ENCODE measurements at places on chromosomes 4 and X. TPM values are rescaled to one million over a fixed set of nuclear protein-coding genes. Genes with fewer than 3 reads are reported as not detected.

DNA sequence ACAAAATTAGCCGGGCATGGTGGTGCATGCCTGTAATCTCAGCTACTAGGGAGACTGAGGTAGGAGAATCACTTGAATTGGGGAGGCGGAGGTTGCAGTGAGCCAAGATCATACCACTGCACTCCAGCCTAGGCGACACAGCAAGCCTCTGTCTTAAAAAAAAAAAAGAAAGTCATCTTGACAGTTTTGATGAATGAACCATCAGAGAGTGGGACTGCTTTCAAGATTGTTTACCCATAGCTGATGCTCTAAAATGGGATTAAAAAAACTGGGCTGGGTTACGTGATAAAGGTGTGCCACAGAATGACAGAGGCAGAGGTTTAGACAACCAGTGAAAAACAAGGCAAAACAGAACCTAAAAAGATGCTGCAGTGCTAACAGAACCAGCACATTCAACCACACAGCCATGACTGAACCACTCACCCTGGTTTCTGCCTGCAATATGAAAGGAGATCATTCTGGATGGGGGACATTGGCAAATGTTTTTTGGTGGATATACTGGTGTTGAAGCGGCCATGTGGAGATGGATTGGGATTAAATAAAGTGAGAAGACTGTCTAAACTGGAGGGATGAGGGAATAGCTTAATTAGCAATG lies 22.2 kb downstream of the GPAT3 start:
- H3K27me3 ChIP-seq: no peaks in the 10 kb centered on the region
- H3K36me3 ChIP-seq: no peaks in the 10 kb centered on the region
- no peak overlapping the region for H3K27ac ChIP-seq
- no peak for DNase-seq
- H3K4me1 ChIP-seq: no peaks in the 10 kb centered on the region

Gene NAA11
- not detected for total RNA-seq

DNA sequence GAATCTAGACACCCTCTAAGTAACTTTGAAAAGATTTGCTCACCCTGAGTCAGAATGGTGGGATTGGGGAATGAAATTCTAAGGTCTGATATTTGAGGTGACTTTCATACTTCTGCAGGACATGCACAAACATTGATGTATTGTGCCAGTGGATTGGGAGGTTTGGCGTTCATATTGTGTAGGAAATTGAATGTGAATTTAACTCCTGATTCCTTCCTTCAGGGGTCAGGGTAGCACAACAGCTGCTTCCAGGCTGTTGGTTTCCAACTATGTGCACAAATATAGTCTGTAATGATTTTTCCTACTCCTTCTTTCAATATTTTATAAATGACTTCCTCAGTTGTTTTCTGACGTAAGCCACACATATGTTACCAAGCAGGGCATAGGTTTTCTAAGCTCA lies 3.1 kb downstream of the IL1RAPL1 start:
- H3K4me1 ChIP-seq: no peaks in the 10 kb centered on the region
- no peak overlapping the region for H3K27ac ChIP-seq
- H3K27me3 ChIP-seq: no peaks in the 10 kb centered on the region

DNA sequence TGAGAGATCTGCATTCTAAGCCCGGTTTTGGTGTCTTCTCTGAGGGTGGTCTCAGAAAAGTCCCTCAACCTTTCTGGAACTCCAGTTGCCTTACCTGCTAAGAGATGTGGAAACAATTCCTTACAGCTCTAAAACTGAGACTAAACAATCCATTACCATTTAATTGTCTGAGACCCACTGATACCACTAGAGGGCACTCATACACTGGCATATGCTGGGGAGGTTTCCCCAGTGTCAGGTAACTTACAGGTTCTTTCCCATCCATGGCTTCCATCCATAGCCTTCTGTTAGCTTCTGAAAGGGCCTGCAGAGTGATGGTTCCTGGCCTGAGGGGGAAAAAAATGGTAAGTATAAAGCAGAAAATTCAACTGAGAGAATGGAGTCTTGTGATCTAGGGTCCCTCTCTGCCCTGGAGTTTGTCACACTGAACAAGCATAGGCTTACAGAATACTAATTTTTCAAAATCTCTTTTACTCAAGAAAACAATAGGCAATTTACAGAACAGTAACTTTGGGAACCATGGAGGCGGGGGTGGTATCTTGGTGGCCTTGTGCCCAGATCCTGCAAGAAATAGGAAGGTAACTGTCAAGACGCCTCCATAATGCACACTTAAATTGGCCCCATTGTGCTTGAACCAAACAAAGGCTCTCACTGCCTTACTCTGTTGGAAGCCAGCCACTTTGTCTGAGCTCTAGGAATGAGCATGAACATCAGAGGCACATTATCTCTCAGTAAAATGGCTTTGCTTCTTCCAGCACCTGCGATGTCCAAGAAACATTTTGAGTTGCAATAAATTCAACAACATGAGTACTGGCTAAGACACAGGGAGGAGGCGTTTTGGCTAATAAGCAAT lies 236.1 kb downstream of the OPHN1 start:
- H3K4me3 ChIP-seq: no peak overlapping the region
- no peaks in the 10 kb centered on the region for H3K36me3 ChIP-seq
- no peaks in the 10 kb centered on the region for H3K4me1 ChIP-seq
- H3K27ac ChIP-seq: no peak overlapping the region

DNA sequence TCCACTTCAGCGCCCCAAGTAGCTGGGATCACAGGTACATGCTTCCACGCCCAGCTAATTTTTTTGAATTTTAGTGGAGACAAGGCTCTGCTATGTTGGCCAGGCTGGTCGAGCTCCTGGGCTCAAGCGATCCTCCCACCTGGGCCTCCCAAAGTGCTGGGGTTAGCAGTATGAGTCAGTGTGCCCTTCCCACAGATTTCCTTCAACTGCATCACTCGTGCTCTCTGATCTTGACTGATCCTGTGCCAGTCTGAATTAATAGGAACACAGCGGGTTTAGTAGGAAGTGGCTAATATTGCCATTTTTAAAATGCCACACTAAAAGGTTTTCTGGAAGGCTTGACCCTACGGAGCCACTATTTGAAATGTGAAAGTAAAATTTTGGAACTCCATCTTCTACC lies 4.3 kb upstream of the SHROOM2 start:
- H3K4me3 ChIP-seq: no peak overlapping the region
- no peaks in the 10 kb centered on the region for H3K36me3 ChIP-seq
- DNase-seq: no peak
- no peaks in the 10 kb centered on the region for H3K4me1 ChIP-seq
- no peak overlapping the region for H3K27ac ChIP-seq
- H3K27me3 ChIP-seq: peaks cover 31% of the 10 kb centered on the region

GRCh38 chr4:120544838-120545237 lies 377.7 kb downstream of the PRDM5 start:
- H3K27me3 ChIP-seq: no peaks in the 10 kb centered on the region
- no peak for DNase-seq
- no peak overlapping the region for H3K27ac ChIP-seq
- no peaks in the 10 kb centered on the region for H3K4me1 ChIP-seq

Gene WDR1
- total RNA-seq: 166 TPM

- no peaks in the 10 kb centered on the region for H3K27me3 ChIP-seq
- H3K4me3 ChIP-seq: no peak overlapping the region
- no peak overlapping the region for H3K27ac ChIP-seq
- no peak for DNase-seq
- no peaks in the 10 kb centered on the region for H3K36me3 ChIP-seq
Observed at GRCh38 chr4:94469221-94469784, 17.6 kb downstream of the PDLIM5 start.

GRCh38 chr4:111984169-111984819 lies 161.0 kb upstream of the FAM241A start:
- no peak overlapping the region for H3K27ac ChIP-seq
- no peaks in the 10 kb centered on the region for H3K4me1 ChIP-seq
- no peaks in the 10 kb centered on the region for H3K36me3 ChIP-seq
- no peak for DNase-seq

Gene CTAG2
- total RNA-seq: not detected

Gene CT45A3
- not detected for total RNA-seq

DNA sequence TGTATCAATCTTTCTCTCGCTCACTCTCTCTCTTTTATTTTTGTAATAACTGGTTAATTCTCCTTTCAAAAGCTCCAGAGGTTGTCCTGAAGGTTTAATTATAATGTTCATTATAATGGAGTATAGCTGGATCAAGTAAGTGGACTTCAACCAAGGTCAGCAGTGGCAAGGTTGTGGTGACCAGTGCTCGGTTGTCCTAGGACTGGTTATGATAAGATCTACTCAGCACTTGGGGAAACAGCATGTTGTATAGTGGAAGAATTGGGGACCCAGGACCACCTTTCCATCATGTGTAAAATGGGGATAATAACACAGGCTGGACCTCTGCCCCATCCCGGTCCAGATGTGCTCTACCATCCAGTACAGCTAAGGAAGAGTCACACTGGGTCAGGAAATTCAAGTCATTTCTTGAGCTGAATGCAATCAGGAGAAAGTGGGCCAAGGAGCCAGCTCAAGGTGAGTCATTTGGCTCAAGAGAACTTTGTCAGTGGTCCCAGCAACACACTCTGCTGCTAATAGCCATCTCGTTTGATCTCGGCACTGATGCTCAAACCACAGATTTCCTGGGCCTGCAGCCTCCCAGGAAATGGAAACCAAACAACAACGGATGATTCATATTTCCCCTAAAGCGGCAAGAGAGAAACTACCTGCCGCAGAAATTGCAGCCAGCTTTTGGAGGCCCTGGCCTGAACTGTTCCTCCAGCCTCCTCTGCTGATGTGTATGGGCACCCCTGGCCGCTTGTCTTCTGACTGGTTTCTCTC lies 123.6 kb upstream of the RBPJ start:
- peak; percentile 21 for DNase-seq
- H3K4me1 ChIP-seq: peaks cover 10% of the 10 kb centered on the region
- H3K36me3 ChIP-seq: no peaks in the 10 kb centered on the region
- no peaks in the 10 kb centered on the region for H3K27me3 ChIP-seq
- no peak overlapping the region for H3K4me3 ChIP-seq

GRCh38 chr4:107939307-107939706 lies 8.0 kb downstream of the CYP2U1 start:
- no peak for DNase-seq
- H3K27ac ChIP-seq: no peak overlapping the region
- H3K36me3 ChIP-seq: peaks cover 79% of the 10 kb centered on the region
- H3K27me3 ChIP-seq: no peaks in the 10 kb centered on the region
- peaks cover 7% of the 10 kb centered on the region for H3K4me1 ChIP-seq

DNA sequence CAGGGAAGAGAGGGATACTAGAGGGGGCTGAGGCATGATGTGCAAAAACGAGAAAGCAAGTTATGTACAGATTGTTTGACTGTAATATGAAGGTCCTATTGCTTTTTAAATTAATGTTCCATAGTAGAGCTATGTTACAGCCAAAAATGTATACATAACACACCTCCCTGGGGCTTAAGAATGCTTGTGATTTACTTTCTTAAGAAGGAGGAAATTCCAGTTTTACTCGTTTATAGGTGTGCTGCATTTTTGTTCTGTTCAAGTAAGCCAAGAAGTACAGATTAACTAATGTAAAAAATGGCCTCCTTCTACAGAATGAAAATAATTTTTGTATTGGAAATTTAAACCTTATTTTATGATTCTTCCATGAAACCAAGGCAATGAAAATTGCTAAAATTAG lies 614.4 kb upstream of the NR3C2 start:
- H3K36me3 ChIP-seq: no peaks in the 10 kb centered on the region
- no peaks in the 10 kb centered on the region for H3K4me1 ChIP-seq
- H3K4me3 ChIP-seq: no peak overlapping the region
- H3K27me3 ChIP-seq: no peaks in the 10 kb centered on the region

DNA sequence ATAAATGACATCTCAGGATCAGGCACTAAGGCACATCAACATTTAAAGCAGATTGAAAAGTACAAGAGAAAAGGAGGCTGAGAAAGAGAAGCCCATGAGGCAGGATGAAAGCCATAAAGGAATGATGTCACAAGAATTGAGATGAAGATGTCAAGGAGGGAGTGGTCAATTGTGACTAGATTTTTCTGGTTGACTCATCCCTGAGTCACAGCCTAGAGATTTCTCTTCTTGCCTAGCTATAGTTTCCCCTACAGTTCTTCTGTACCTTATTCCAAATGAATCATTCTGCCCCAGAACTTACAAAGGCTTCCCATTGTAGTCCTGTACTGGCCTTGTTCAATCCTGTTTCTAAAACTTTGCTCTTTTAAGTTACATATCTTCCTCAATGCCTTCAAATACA lies 3.4 kb upstream of the USP53 start:
- peaks cover 3% of the 10 kb centered on the region for H3K27me3 ChIP-seq
- no peaks in the 10 kb centered on the region for H3K36me3 ChIP-seq
- DNase-seq: no peak
- H3K4me1 ChIP-seq: peaks cover 7% of the 10 kb centered on the region
- H3K4me3 ChIP-seq: no peak overlapping the region

- H3K27ac ChIP-seq: no peak overlapping the region
- H3K4me3 ChIP-seq: no peak overlapping the region
- H3K4me1 ChIP-seq: no peaks in the 10 kb centered on the region
- H3K36me3 ChIP-seq: no peaks in the 10 kb centered on the region
- peaks cover 7% of the 10 kb centered on the region for H3K27me3 ChIP-seq
- DNase-seq: no peak
Observed at GRCh38 chr4:186266729-186267456, 904 bp downstream of the F11 start.

DNA sequence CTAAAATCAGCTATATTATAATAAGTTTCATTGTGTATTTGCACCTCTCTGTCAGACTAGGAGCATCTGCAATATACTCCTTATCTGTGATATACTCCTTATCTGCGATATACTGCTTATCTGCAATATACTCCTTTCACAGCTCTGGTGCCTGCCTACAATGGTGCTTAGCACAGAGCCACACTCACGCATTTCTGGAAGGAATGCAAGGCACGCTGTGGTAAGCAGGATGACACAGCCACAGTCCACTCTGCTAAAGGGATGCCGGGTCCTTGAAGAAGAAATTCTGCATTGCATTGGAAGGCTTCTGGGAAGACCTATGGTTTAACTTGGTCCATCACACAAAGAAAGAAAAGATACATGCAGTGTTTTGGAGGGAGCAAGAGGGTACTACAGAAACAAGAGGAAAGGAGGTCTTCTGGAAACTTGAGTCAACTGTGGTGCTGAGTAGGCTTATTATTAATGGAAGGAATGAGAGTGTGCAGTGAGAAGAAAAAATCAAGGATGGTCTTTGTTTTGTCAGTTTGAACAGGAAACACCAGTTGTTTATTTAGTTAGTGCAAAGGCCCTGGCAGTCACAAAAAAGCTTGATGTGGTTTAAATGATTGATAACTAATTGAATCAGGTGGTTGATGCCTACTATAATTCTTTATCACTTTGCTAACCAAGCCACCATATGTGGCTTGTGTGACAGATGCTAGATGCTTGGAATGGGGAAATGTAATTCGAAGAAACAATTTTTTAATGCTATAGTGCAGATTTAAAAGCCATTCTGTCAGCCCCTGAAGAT lies 342.3 kb downstream of the GRXCR1 start:
- H3K27me3 ChIP-seq: no peaks in the 10 kb centered on the region
- DNase-seq: no peak
- H3K4me3 ChIP-seq: no peak overlapping the region
- no peaks in the 10 kb centered on the region for H3K4me1 ChIP-seq
- H3K36me3 ChIP-seq: no peaks in the 10 kb centered on the region

Gene HEPH
- 2.4 TPM for total RNA-seq

GRCh38 chr4:78166622-78167021 lies 109.5 kb downstream of the FRAS1 start:
- H3K36me3 ChIP-seq: no peaks in the 10 kb centered on the region
- no peak overlapping the region for H3K27ac ChIP-seq
- DNase-seq: no peak
- no peaks in the 10 kb centered on the region for H3K4me1 ChIP-seq
- no peak overlapping the region for H3K4me3 ChIP-seq
- H3K27me3 ChIP-seq: no peaks in the 10 kb centered on the region

- no peaks in the 10 kb centered on the region for H3K27me3 ChIP-seq
- peak; percentile 60 for DNase-seq
- no peaks in the 10 kb centered on the region for H3K4me1 ChIP-seq
- H3K36me3 ChIP-seq: no peaks in the 10 kb centered on the region
Observed at GRCh38 chr4:6688879-6689505, 4.7 kb upstream of the S100P start.

- H3K36me3 ChIP-seq: no peaks in the 10 kb centered on the region
- no peak overlapping the region for H3K27ac ChIP-seq
- H3K4me1 ChIP-seq: no peaks in the 10 kb centered on the region
Observed at GRCh38 chr4:183635741-183636140, 23.2 kb downstream of the RWDD4 start.

Measured in thymus (tissue), 14 donors.